ENCODE measurements at places on chromosomes 11 and 22.

DNA sequence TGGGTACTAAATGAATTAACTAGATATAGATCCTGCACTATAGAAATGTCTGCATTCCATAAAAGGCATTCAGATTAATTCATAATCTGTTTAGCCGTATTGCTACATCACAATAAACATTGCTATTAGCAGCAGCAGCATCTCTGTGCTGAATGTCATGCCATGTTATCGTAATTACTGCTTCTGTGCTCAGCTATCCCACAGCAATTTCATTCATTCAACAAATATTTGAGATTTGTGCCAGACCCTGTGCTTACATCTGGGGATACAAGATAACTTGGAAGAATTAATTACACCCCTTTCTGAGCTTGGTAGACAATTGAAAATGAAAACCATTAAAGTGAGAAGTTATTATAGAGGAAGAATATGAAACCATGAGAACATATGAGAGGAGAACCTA is 185.8 kb upstream of the C11orf87 start:
- DNase-seq, result no peak

GRCh38 chr11:107076832-107077231 is 58.6 kb upstream of the GUCY1A2 start:
- DNase-seq, result no peak

- no peak for DNase-seq
Measured at GRCh38 chr22:49408102-49408836, 419.4 kb downstream of the BRD1 start.

GRCh38 chr11:1202154-1202775 is 20.6 kb upstream of the MUC5B start:
- no peak for DNase-seq

- no peak for DNase-seq
Measured at GRCh38 chr11:93870616-93871015, 20.2 kb upstream of the VSTM5 start.

- peak; percentile 24 for DNase-seq
Measured at GRCh38 chr11:75867778-75868374, 52.9 kb downstream of the UVRAG start.

DNA sequence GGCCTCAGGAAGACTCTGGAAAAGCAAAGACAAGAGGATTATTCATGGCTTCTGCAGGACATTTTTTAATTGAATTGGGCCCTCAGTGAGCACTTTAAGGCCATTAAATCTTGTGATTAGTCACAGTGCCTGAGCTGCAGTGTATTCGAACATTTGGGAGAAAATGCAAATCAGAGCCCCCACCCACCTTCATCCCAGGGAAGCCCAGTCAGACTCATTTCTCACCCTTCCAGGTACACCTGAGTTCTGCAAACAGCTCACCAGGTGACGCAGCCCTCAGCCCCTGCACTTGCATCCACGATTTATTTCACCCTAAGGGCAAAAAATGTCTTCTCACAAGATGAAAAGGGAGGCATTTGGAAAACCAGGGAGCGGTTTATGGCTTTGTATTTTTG is 128.7 kb downstream of the MPPED1 start:
- DNase-seq, result no peak

DNA sequence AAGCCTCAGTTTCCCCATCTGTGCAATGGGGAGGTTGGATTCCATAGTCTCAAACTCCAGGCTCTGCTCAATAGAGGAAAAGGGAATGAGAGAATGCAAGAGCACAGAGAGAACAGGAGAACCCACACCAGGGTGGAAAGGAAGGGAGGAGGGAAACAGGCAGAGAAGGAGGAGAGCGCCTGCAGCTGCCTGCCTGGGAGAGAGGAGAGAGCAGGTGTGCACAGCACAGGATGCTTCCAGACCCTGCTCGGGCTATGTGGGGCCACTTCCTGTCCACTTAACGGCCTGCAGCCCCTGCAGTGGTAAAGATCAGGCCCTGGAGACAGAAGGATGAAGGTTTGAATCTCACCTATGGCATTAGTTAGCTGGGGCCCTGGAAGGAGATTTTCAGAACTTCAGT is 12.3 kb downstream of the LRRC32 start:
- DNase-seq, result no peak

- no peak for DNase-seq
Measured at GRCh38 chr11:67366546-67366945, 6.9 kb downstream of the CLCF1 start.

DNA sequence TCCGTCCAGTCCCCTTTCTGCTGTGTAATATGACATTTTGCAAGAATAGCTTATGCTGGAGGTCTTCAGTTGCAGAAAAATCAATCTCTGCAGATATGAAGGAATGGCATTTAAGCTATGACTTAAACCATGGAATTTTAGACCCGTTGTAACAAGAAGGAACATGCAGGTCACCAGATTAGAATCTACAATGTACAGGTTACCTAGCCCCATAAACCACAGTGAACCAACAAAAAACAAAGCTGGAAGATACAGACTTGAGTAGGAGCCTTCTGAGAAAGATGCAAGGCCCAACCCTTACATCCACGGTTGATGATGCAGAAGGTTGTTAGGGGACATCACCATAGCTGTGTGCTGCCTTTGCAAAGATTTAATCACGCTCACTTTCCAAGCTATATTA is 132.5 kb downstream of the WT1 start:
- DNase-seq, result no peak

DNA sequence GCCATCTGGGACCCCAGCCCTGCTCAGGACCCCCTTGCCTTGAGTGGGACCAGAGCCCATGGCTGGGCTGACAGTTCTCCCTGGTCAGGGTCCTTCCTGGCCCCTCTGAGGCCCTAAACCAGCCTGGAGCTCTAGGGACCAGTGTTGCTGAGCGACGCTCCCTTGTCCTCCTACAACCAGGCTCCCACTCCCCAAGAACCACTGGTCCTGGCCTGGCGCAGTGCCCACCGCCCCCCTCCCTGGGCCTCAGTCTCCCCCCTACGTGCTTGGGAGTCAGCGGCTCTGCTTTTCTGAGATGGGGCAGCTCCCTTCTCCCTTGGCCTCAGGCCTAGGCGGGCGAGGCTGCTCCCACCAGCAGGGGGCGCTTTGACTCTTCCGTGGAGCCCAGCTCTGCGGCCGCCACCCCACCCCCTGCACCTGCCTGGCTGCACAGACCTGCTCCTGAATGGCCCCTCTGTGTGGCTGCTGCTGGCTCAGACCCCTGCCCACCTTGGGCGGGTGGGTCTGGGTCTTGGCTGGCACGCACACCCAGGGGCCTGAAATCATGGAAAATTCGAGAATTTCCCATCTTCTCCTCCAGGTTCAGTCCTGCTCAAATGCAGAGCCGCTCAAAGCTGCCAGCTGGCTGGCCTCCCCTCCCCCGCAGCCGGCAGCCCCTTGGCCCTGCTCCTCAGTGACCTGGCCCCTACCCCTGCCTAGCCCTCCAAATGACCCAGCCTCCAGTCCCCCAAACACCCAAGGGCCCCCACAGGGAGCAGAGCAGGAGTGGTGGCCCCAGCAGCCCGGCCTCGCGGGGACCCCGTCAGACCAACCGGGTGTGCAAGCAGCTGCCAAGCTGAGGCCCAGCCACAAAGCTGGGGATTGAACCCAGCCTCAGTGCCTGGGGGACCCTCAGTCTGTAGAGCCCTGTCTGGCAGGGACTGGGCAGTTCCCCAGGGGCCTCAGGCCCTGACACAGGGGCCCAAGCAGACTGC is 9.1 kb downstream of the PRR33 start:
- DNase-seq, result peak; percentile 7

- DNase-seq, result peak; percentile 3
Measured at GRCh38 chr11:31655483-31655882, 145.9 kb downstream of the ELP4 start.

GRCh38 chr11:127191689-127192088 is 191.1 kb upstream of the KIRREL3 start:
- DNase-seq, result no peak

GRCh38 chr11:20021212-20021611 is 139.1 kb downstream of the DBX1 start:
- DNase-seq, result no peak

DNA sequence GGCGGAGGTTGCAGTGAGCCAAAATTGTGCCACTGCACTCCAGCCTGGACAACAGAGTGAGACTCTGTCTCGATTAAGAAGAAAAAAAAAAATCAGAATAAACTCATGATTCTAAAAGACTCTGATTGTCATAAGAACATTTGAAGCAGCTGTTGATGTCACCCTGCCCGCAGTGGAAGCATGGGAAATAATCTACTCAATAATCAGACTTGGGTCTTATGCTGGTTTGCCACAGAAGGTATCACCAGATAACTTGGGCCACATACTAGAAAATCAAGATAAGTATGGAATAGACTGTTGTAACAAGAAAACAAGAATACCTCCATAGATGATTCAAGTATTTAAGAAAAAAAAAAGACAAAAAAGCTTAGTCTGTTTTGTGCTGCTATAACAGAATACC is 8.2 kb downstream of the CAVIN3 start:
- no peak for DNase-seq

GRCh38 chr22:45149671-45150070 is 14.1 kb upstream of the NUP50 start:
- no peak for DNase-seq

GRCh38 chr22:38284042-38284402 is 11.2 kb upstream of the TMEM184B start:
- peak; percentile 48 for DNase-seq

DNA sequence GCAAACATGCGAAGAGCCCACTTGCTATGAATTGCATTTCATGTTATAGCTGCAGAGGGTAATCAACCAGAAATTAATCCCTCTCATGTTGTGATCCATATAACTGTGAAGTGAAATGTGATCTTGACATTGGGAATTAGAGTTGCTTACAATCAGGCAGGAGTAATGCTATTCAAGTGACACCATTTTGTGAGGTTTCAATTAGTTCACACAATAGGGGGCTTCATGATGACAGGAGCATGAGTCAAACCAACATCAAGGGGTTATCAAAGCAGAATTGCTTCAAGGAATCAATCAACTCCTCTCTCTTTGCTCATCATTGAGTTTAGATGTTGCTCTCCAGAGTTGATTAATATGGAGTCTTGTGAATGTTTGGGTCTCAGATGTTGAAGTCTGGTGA is 1585.2 kb upstream of the TENM4 start:
- no peak for DNase-seq

- DNase-seq, result no peak
Measured at GRCh38 chr22:47589271-47590250, 827.1 kb downstream of the TBC1D22A start.

DNA sequence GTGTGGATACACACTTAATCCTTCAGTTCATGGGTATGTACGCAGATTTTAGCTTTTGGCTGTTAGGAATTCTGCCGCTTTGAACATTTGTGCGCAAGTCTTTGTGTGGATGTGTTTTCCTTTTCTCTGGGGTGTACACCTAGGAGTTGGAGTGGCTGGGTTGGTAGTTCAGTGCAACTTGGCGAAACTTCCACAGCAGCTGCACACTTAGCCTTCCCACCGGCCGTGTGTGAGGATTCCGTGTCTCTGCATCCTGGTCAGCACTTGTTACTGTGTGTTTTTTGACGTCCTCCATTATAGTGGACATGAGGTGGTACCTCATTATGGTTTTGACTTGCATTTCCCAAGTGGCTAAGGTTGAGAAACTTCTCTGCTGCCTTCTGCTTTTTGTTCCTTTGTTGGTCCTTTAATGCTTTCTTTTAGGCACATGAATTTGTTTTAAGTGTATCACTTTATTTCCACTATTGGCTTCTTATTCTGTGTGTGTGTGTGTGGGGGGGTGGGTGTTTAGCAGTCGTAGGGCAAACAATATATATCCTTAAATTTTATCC is 72.1 kb upstream of the SLC25A18 start:
- no peak for DNase-seq

GRCh38 chr11:41119484-41119883 is 340.0 kb downstream of the LRRC4C start:
- no peak for DNase-seq

DNA sequence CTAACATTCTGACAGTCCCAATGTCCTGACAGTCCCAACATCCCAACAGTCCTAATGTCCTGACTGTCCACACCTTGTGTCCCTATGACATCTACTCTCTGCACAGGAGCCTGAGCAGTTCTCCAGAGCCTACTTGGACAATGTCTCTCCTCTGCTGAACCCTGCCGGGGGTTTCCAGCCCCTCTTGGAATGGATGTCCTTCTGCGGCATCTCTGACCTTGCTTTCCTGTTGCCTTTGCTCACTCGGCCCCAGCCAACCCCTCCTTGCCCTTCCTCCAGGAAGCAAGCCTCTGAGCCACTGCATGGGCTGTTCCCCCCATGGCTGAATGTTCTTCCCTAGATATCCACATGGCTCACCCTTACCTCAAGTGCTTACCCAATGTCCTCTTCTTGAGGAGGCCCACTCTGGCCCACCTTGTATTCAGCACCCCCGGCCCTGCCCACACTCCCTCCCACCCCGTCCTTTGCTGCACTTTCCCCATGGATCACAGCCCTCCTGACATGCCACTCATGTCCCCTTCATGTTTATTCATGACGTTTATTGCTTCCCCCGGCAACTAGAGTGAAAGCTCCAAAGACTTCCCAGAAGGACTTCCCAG is 59.5 kb downstream of the DHCR7 start:
- DNase-seq, result no peak

DNA sequence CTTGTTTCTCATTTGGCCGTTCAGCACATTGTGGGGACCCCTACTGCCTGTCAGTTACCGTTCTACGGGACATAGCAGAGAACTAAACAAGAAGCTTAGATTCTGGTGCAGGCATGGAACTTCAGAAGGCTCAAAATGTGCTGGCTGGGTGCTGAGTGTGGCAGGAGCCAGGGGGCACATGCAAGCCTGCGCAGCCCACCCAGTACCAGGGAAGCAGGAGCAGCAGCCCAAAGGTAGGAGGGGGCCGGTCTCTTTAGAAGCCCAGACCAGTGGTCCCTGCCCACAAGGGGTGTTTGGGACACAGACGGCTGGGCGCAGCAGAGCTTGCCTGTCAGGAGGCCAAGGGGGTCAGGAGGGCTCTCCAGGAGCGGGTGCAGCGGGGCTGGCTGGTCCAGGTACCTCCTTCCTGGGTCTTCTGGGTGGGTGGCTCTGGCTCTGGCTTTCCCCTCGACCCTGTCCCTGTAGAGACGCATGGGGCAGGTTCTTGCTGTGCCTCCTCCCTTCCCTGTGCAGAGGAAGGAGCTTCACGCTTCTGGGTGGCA is 2.2 kb downstream of the PTDSS2 start:
- no peak for DNase-seq

GRCh38 chr11:113161711-113162591 is 152.4 kb upstream of the TTC12 start:
- no peak for DNase-seq

- DNase-seq, result no peak
Measured at GRCh38 chr11:105829084-105829483, 193.0 kb downstream of the MSANTD4 start.

Measured in amniotic stem cell (primary cell).